ENCODE measurements at places on chromosomes 7 and 10.

GRCh38 chr7:81845744-81846241, 75.9 kb upstream of the HGF start:
- DNase-seq = no peak

DNA sequence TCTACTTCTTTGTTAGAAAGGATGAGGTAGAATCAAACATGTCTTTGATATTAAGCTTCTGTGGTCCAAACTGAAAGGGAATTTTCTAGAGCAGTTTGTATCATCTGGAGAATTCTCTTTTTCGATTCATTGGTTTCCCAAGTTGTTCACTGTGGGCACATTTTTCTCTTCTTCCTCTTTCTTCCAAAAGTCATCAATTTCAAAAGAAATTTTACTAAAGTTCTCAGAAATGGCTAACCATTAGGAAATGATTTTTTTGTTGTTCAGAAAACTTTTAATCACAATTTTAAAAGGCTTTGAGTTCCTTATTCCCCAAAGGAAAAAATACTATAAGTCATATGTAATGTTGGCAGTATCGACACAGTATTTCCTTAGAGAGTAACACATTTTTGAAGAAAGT, 28.3 kb upstream of the CCDC6 start:
- no peak for DNase-seq

GRCh38 chr10:13613519-13613918, 26.8 kb downstream of the PRPF18 start:
- no peak for DNase-seq

DNA sequence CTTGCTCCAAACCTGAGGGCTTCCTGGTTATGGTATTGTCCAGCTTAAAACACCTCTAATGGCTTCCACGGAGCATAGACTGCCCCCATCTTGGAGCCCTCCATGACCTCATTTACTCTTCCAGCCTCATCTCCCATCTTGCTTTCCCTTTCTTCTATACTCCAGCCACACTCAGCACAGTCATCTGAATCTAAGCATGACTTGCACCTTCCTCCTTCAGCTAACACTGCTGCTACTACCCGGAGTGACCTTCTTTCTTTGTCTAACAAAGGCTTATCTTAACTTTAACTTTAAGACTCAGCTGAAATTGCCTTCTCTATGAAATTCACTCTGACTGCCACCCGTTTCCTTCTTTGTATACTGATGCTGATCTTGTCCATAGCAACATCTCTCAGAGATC, 135.1 kb downstream of the FAM107B start:
- DNase-seq = no peak

GRCh38 chr10:101887775-101888174, 44.2 kb upstream of the KCNIP2 start:
- no peak for DNase-seq

- DNase-seq = no peak
Measured at GRCh38 chr7:73908123-73908611, 47.2 kb downstream of the TMEM270 start.

DNA sequence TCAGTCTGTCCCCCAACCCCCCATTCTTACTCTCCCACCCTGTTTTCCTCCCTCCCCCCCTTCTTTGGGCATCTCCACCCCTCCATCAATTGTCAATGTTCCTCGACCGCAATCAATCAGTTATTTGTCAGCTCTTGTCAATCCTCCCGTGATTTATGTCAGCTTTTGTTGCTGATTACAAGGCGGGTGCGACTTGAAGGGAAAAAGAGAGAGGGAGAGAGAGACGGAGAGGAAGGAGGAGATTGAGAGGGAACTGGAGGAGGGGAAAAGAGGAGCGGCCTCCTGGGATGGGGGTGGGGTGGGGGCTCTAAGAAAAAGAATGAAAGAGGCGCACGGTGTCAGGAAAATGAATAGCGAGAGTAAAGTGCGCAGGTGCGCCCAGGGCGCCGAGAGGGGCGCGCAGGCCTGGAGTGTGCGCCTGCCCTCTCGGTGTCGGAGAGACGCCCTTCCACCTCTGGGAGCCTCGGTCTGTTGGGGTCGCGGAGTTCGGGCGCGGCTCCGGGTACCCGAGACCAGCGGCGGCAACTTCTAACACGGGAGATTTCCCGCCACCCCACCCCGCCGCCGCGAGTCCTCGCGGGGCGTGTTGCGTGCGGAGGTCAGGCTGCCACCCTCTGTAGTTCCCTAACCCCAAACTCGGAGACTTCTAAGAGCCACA, 1.1 kb upstream of the ZNF503 start:
- DNase-seq = peak; percentile 33

DNA sequence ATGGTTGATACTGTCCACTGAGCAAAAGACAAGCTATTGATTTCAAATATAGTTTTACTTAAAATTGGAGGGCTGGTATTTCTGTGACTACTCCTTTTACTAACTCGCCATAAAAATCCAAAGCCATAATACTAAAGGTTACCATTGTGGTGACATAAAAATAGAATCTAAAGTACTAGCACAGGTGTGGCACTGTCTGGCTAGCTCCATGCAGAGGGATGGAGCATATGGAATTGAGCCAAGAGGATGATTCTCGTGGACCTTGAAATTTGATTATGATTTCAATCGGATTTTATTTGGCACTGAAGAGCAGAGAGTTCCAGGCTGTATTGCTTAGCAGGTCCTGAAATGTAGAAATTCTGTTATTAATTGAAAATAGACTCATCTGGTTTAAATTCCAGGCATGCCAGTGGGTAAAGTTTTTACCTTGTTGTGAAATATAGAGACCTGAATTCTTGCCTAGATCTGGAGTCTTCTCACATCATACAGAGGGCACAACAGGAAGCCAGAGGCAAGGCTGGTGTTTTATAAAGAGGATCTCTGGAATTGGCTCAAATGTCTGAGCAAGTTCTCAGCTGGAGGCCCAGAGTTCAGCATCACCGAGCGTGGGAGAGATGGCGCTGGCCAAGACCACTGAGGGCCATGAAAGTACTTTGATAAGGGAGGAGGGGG, 29.9 kb upstream of the DLD start:
- no peak for DNase-seq

DNA sequence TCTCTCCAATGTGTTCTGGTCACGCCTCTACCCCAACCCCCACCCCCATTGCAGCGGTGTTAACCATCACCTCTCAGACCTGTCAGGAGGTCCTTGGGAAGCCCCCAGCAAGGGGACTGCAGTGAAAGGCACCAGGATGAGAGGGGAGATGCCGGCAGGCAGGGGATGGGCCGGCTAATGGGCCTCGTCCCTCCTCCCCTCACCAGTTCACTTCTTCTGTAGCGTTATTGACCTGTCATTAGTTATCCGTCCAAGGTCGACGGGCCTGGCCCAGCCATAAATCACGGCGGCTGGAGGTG, 18.8 kb downstream of the POLL start:
- DNase-seq = no peak

- no peak for DNase-seq
Measured at GRCh38 chr7:155219947-155220769, 77.5 kb upstream of the INSIG1 start.

DNA sequence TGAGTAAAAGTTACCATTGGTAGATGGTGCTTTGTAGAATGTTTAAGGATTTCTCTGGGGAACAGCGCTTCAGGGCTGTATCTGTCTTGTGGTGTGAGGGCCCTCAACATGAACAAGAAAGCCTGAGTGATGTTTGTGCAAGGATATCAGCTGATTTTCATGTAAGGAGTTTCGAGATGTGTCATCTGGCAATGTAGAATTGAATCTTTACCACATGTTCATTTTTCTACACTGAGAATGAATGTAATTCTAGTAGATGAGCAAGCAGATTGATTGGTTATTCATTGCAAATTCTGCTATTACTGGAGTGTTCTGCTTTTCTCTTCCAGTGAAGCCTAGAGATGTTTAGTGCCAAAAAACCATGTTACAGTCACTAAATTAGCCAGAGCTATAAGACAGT, 87.7 kb downstream of the ST7 start:
- DNase-seq = no peak

- no peak for DNase-seq
Measured at GRCh38 chr10:104090611-104091010, 4.9 kb upstream of the COL17A1 start.

DNA sequence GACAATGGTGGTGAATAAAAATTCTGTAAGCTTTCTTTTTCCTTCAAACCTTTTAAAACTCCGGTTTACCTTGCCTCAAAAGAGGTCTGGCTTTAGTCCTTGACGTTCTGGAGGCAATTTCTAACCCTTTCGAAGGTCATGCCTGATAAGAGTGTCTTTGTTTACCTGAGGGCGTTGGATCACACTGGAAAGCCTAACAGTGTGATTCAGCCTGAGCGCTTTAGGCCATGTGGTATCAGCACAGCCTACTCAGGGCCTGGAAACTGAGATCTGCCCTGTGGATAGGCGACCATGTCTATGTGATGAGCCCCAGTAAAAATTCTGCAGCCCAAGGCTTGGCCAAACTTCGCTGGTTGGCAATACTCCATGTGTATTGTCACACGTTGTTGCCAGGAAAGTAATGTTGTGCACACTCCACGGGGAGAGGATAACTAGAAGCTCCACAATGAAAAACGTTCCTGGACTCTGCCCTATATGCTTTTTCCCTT, 10.7 kb downstream of the CCDC6 start:
- DNase-seq = no peak

DNA sequence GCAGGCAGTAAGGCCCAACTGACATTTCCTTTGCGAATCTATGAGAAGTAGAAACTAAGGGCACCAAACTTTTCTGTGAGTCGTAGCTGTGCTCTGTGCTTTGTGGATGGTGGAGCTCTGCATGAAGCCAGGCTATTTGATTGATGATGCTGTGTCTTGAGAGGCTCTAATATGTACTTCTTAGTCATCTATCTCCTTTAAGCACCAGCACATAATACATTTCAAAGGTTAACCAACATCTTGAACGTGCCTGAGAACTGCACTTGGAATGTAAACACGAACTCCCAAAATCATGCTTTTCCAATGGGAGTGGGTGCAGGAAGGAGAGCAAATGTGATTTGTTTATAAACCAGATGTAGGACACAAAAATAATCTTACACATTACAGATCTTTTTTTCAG, 411.6 kb downstream of the PARD3 start:
- DNase-seq = no peak

- DNase-seq = no peak
Measured at GRCh38 chr10:65024886-65025285, 1503.7 kb downstream of the REEP3 start.

GRCh38 chr7:28686418-28686800, 271.7 kb downstream of the TRIL start:
- no peak for DNase-seq

DNA sequence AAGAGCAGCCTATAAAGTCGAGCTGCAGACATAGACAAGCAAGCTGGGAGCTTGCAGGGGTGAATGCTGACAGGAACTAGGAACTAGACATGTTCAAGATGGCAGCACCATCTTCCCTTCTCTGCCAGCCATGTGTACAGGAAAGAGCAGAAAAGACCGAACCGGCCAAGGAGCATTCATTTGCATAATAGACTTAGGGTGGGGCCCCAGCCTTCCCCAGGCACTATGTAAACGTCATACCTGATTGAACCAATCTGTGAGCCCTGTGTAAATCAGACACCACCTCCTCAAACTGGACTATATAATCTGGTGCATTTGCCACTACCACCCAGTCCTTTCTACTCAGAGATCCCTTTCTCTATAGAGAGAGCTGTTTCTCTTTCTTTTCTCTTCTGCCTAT, 106.9 kb upstream of the FAM3C start:
- DNase-seq = no peak

DNA sequence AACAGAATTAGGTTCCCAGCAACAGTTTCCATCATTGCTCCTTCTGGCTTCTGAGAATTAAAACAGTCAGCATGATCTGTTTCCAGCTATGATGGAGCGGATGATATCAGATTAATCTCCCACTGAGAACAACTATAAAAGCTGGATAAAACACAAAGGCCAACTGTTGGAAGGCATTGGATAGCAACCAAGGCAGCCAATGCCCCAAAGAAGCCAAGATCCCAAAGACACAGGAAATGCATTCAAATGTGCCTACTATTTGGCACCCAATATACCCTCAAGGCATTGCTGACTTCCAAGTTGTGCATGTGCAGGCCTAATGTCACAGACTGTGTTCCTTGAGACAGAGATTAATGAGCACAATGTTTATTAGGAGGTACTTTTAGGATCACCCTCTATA, 259.3 kb downstream of the ARHGAP12 start:
- no peak for DNase-seq

DNA sequence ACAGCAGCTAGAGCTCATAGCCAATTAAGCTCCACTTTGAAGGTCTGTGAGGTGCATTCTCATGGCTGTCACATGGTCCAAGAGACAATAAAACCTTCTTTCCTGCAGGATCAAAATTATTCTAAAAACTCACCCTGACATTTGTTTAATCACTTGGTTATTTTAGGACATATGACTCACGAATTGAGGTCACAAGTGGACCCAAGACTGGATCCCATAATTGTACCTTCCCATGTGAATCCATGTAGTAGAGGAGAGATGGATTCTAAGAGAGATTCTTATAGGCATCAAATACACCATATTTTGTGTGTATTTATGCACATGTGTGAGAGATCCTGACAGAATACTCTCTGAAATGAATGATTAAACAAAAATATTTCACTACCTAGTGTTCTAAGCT, 18.1 kb downstream of the POLR1F start:
- no peak for DNase-seq

GRCh38 chr7:146575903-146576302, 459.3 kb downstream of the CNTNAP2 start:
- DNase-seq = no peak

GRCh38 chr10:48430402-48430993, 124.0 kb downstream of the MAPK8 start:
- DNase-seq = no peak

- DNase-seq = no peak
Measured at GRCh38 chr10:57654856-57655255, 612.8 kb downstream of the IPMK start.

DNA sequence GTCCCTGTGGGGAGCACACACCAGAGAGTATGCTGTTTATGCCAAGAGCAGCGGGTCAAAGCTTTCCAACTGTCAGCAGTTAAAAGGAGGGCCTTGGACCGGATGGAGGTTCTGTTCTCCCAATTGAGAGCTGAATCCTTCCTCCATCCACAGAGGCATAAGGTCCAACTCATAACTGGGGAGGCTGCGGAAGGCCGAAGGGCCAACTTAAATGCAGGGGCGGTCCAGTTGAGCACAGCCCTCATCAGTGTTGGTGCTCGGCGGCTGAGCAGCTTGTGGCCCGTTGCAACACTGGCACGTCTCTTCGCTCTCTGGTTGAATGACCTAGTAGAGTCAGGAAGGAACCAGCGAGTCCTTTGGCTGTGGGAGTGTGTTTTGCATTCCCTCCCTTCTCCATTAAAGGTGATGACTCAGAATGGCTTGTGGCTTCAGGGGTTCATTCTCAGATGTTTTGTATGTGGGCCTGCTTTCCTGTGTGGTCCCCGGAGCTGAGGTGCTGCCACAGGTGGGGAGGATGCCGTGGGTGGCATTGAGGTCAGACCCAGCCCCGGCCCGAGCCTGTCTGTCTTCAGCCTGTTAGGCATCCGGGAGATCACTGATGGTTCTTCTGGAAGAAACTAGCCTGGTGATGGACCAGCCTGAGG, 44.8 kb upstream of the DMBT1 start:
- DNase-seq = no peak

- DNase-seq = no peak
Measured at GRCh38 chr7:74505471-74506324, 52.0 kb downstream of the GTF2IRD1 start.

GRCh38 chr10:101894742-101895141, 51.1 kb upstream of the KCNIP2 start:
- DNase-seq = no peak
